ENCODE measurements at places on chromosomes 2 and 18.

- DNase-seq = no peak
Observed at GRCh38 chr2:173713904-173714555, 251.1 kb downstream of the SP3 start.

DNA sequence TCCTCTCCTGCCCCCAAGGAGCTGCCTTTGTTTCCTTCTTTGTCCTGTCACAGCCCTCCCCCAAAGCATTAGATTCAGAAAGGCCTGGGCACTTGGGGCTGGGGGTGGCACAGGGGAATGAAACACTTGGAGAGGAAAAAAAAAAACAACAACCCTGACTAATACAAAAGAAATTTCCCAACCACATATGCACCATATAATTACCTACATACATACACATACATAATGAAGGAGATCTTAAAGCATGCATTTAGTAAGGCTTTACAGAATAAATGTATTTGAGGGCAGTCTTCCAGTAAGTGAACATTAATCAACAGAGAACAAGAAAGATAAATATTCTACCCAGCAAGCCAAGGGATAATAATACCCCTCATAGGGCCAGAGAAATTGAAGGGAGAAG is 70.0 kb upstream of the PPP1CB start:
- no peak for DNase-seq

DNA sequence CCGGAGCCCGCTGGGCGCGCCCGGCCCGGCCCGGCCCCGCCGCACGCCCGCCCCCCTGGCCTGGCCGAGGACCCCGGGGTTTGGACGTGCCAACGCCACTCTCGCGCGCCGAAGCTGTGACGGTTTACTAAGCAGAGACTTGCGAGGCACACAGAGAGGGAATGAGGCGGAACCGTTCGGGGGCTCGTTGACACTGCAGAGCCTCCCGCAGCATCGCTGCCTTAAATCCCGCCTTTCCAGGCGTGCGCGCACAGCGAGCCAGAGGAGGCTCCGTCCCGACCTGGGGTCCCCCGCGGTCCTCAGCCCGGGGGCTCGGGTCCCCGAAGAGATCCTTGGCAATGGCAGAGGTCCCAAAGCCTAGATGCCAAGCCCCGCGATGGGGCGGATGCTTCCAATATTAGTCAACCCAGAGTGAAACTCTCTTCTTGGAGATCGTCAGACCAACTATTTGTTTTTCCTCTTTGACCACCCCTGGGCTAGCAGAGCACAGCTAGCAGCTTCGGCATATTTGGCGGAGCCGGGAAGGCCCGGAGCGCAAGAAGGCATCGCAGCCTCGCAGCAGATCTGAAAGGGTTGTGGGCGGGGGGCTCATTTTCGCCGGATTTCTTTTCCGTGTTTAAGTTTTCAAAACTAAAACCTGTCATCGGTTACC is at the start of gene ZNF385B:
Gene ZNF385B (minus strand): TSS at position 197 of the 652 bp plus-strand sequence.
- no peak for DNase-seq

- no peak for DNase-seq
Observed at GRCh38 chr2:156115338-156115737, 217.2 kb downstream of the NR4A2 start.

GRCh38 chr2:155266583-155266982 is 568.1 kb downstream of the KCNJ3 start:
- no peak for DNase-seq

- peak; percentile 63 for DNase-seq
Observed at GRCh38 chr18:9095297-9096006, 7.0 kb upstream of the NDUFV2 start.

GRCh38 chr18:23365602-23366001 is 87.5 kb upstream of the RIOK3 start:
- no peak for DNase-seq

DNA sequence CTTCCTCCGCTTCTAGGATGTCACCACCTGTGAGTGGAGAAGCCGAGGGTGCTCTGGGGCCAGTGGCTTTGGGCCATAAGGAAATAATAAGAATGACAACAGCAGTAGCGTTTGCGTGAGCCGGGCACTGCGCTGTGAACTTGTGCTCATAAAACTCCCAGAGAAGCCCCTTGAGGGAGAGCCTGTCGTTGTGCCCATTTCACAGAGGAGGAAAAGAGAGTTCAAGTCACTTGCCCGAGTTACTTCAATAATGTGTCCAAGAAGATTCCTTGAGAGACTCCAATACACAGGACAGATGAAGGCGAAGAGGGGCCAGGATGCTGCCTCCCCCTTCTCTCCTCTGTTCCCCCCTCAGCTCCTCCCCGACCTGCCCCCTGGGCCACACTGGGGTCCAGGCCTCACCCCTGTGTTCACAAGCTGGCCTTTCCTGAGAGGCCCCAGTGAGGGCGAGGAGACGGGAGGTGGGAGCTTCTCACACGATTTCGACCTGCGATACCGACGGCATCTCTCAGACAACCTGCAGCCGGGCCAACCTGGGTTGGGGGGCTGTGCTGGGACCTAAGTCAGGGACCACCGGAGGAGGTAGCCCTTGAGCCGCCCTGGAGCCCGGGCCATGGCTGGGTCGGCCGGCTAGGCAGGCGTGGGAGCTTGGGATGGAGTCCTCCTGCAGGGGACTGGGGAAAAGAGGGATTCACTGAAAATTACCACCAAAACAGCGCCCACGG is 53.5 kb upstream of the UBE2F start:
- DNase-seq = no peak

DNA sequence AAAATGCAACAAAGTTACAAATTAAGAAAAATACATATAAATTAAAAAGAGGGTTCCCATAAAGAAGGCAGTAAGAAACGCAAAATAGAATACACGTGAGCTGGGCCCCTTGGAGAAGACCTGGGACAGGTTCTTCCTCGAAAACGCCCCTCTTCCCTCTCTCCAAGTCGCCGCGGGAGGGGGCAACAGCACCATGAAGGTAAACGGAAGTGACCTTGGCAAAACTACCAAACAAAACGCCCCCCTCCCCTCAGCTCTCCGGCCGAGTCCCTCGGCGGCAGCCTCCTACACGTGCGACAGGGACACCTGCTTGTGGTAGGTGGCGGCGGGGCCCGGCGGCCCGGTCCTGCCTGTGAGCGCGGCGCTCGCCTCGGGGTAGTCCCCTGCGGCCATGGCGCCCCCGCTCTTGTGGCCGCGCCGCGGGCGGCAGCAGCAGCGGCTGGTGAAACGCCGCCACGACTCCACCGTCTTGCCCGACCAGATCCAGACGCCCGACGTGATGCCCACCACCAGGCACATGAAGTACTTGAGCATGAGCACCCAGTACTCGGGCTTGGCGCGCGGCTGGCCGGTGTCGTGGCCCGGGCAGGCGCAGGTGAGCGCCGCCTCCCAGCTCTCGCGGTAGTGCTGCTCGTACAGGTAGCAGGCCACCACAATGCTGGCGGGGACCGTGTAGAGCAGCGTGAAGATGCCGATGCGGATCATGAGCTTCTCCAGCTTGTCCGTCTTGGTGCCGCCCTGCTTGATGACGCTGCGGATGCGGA is 2.8 kb downstream of the FZD5 start:
- DNase-seq = no peak

- DNase-seq = no peak
Observed at GRCh38 chr2:207885010-207885409, 115.3 kb upstream of the FZD5 start.

DNA sequence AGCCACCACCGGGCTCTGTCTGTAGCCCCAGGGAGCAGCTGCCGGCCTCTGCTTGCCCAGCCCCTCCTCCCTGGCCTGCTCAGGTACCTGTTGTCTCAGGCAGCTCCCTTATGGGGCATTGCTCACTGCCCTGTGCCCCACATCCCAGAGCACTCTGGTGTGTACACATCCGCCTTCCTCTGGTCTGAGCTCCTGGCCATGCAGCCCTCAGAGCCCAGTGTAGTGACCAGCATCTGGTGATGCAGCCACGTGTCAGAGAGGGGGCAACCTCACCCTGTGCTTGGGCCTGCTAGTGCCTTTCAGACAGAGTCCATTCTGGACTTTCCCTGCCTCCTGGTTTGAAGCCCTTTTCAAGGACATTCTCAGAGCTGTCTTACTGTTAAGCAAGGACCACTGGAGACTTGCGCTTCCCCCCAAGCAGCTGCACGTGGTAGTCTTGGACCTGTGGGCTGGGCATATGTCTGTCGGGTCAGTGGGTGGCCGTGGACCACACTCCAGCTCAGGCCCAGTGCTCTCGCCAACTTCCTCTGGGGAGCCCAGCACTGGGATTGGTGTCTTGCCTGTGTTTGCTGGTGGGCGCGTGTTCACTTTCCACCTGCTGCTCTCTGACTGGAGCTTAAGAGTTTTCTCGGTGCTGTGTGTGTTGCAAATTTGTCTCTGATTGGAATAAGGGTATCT is 30.7 kb downstream of the DGKD start:
- no peak for DNase-seq

GRCh38 chr2:98833172-98833916 is 102.4 kb upstream of the MGAT4A start:
- DNase-seq = no peak

- DNase-seq = peak; percentile 1
Observed at GRCh38 chr2:104848526-104848925, 5.4 kb upstream of the POU3F3 start.

- no peak for DNase-seq
Observed at GRCh38 chr2:649426-650342, 27.5 kb downstream of the TMEM18 start.

- DNase-seq = no peak
Observed at GRCh38 chr18:59207506-59207905, 12.5 kb upstream of the GRP start.

GRCh38 chr2:201860636-201861066 is 54.3 kb downstream of the CDK15 start:
- DNase-seq = peak; percentile 43

DNA sequence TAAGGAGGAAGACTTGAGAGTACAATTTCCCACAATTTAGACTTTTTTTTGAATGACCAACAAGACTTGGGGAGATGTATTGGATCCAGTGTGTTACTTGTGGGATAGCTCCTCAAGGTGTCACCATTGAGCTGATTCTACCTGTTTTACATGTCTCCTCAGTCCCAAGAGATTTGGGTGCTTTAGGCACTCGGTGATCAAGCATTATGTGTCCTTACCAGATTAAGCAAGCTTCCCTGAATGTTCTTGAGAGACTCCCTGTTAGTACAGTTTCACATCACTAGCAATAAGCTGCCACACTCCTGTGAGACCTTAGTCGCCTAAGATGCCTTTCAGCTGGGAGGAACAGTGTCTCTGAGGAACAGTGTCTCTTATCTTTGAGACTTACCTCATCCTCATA is 384.3 kb upstream of the SYT4 start:
- DNase-seq = peak; percentile 4

DNA sequence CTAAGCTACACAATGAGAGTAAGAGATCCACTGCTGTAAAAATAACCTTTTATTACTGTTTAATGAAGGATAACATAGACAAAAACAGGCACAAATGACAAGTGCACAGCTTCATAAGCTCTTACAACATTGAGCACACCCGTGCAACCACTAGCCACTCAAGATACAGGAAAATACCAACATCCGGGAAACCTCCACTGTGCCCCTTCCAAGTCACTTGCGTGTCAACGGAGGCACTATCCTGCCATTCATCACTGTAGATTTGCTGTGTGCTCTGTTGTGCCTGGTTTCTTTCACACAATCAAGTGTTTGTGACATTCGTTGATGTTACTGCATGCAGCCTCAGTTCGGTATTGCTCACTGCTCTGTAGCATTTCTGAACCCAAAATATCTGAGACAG is 292.9 kb upstream of the MYT1L start:
- no peak for DNase-seq

GRCh38 chr2:3041841-3042600 is 335.6 kb downstream of the EIPR1 start:
- DNase-seq = no peak

DNA sequence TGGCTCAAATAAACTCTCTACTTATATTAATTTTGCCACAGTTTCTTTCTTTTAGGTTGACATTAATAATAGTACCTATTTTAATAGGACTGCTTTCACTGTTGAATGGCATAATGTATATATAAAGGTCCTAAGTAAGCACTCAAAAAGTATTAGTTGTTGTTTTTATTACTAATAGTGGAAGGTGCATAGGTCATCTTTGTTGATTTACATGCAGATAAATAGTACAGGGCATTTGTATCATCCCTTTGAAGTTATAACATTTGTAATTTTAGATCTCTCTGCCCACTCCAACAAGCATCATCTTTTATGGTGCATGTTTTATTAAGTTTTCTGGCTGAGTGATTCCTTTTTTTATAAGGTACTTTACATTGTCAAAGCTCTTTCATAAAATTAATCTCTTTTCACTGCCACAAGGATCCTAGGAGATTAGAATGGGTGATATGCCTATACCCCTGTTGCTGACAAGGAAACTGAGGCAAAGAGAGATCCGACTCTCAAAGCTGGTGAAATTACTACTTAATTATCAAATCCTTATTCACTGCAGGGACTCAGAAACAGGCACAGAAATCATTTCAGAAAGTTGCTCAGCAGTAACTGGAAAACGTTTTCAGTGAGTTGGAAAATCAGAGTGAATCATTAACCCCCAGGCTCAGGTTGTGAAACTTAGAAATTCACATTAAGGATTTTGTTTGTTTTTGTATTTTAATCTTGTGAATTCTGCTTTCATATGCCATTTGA is 299.6 kb downstream of the AGPS start:
- DNase-seq = no peak

DNA sequence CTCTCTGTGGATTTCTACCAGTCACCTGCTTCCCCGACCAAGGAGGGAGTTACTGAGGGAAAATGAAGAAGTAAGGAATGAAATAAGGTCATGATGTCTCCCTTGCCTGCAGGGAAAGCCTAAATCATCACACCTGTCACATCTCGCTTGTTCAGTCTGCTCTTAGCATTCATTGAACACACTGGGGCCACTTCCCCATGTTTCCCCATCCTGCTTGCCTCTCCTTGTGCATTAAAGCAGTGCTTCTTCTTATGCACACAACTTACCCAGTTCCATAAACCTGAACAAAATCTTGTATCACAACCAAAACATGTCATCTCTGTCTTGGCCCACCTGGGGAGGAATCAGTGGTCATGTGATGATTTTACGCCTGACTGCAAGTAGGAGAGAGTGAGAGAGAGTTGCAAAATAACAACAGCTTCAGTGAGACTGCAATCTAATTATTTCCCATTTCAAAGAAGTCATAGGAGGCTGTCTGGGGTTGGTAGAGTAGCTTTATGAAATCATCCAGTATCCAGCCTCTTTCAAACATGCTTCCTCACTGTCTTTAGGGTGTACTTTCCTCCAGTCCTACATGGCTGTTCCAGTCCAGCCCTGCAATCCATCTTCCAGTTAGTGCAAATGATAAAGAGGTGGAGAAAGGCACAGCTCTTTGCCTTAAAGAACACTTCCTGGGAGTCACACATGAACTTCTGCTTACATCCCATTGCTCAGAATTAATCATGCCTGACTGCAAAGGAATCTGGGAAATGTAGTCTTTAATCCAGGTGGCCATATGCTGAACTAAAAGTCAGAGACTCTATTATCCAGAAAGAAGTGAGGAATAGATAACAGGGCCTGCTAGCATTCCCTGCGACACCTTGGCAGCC is 220.1 kb downstream of the HAUS1 start:
- DNase-seq = no peak

- no peak for DNase-seq
Observed at GRCh38 chr2:242043538-242044312, 174.2 kb downstream of the RTP5 start.

GRCh38 chr2:9276074-9276473 is 69.5 kb downstream of the ASAP2 start:
- DNase-seq = no peak
